ENCODE measurements at places on chromosomes 2 and 18.

- H3K4me1 ChIP-seq, result no peaks in the 10 kb centered on the region
- peaks cover 3% of the 10 kb centered on the region for H3K27me3 ChIP-seq
- no peak overlapping the region for H3K4me3 ChIP-seq
- H3K27ac ChIP-seq, result no peak overlapping the region
- DNase-seq, result no peak
- no peaks in the 10 kb centered on the region for H3K36me3 ChIP-seq
Observed at GRCh38 chr2:23215016-23215415, 170.0 kb upstream of the KLHL29 start.

DNA sequence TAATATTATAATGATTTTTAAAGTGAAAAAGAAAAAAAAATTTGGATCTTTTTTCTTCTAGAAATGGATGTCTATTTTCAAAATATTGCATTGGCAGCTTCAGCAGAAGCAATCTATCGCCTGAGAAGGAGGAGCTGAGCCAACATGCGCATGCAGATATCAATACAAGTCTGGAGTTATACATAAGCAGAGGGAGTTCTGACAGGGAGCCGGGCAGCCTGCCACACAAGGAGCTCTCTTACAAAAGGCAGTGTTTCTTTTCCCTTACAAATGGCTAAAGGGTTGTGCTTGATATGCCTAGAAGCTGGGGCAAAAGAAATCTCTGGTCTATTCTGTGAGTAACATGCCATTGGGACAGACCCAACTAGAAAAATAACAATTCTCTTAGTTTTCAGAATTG, 291.9 kb upstream of the TRIB2 start:
- H3K27me3 ChIP-seq, result no peaks in the 10 kb centered on the region
- no peak overlapping the region for H3K27ac ChIP-seq
- no peak overlapping the region for H3K4me3 ChIP-seq
- H3K4me1 ChIP-seq, result no peaks in the 10 kb centered on the region
- no peak for DNase-seq

DNA sequence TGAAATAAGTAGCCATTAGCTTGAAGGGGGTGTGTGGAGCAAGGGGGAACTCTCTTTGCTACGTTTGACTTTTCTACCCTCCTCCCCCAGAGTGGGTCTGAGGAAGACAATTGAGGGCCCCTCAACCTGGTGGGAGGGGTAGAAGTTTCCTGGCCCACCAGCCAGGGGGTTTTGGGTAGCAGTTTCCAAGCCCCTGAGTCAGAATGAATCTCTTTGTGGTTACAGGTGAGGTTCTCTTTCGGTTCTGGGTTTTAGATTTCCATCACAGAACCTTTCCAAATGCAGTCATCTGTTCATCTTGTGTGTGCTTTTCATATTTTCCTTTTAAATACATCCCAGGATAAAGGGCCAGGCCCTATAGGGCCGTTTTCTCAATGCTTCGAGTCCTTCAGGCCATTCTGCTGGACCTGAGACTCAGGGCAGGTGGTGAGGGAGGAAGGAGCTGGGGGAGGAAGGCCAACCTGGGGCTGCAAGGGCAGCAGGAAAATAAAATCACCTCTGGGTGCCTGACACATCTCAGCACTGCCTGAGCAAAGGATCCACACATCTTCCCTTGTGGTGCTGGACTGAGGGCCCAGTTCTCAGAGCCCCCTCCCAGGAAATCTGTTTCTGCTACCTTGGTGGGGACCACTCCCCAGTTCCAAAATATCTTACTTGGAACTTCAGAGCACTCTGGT, 4.7 kb downstream of the LBH start:
- H3K27me3 ChIP-seq, result no peaks in the 10 kb centered on the region
- H3K27ac ChIP-seq, result peak overlapping the region; percentile 90
- H3K4me3 ChIP-seq, result peak overlapping the region; percentile 89
- no peak for DNase-seq
- H3K36me3 ChIP-seq, result peaks cover 62% of the 10 kb centered on the region

- DNase-seq, result no peak
- H3K4me3 ChIP-seq, result no peak overlapping the region
- H3K27me3 ChIP-seq, result no peaks in the 10 kb centered on the region
Observed at GRCh38 chr2:236574424-236575145, 5.0 kb downstream of the ACKR3 start.

DNA sequence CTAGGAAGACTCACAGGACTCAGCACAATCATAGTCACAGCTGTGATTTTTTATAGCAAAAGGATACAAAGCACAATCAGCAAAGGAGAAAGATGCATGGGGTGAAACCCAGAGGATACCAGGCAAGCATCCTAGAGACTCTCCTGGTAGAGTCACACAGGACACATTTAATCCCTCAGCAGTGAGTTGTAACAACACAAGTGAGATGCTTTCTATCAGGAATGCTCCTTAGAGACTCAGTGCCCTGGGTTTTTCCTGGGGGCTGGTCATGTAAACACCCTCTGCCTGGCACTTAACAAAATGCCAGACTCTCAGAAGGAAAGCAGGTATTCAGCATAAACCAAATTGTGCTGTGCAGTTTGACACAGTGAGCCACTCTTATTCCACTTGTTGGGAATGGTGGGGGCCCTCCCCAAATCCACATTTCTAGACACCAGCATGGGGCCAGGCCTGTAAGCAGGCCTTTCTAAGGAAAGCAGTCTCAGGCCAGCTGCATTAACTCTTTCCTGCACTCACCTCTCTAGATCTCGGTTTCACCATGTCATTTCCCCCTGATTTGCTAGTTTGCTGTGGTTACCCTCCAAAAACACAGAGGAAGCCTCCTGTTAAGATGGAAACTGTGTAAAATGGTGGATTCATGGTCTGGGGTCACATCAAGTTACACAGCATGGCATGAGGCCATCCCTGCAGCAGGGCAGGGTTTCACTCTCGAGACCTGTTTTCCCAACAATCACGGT, 16.9 kb upstream of the RNU4ATAC start:
- no peak for DNase-seq
- H3K4me3 ChIP-seq, result no peak overlapping the region
- H3K4me1 ChIP-seq, result no peaks in the 10 kb centered on the region
- peaks cover 42% of the 10 kb centered on the region for H3K36me3 ChIP-seq

DNA sequence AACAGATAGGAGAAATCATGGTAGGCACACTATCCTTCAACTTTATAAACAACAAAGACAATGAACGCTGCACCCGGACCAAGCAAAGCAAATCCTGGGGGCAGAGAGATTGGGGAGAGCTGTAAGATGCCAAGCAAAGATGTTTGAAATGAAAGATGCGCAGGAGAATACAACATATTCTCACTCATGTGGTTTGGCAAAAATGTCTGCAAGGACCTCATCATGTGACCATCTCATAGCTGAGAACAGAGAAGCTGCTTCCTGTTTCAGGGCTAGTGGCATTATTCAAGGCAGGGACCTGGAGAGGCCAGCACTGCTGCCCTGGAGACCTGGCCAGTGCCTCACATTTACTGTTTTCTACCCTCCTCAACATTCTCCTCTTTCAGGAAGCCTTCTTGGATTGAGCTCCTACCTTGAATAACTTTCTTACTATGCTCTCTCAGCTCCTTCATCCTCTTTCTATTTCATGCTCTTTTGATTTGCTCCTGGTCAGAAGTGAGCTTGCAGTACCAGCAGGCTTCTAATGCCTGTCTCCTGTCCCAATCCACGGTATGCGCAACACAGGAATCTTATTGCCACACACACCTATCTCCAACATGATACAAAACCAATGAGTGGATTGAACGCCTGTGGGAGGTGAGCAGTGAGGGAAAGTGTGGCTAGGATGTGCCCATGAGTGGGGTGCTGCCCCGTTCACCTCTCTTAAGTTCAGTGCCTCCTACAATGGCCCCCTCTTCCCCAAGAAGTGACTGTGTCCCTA, 133.0 kb downstream of the CELF4 start:
- H3K36me3 ChIP-seq, result no peaks in the 10 kb centered on the region
- H3K4me3 ChIP-seq, result no peak overlapping the region
- no peaks in the 10 kb centered on the region for H3K4me1 ChIP-seq

DNA sequence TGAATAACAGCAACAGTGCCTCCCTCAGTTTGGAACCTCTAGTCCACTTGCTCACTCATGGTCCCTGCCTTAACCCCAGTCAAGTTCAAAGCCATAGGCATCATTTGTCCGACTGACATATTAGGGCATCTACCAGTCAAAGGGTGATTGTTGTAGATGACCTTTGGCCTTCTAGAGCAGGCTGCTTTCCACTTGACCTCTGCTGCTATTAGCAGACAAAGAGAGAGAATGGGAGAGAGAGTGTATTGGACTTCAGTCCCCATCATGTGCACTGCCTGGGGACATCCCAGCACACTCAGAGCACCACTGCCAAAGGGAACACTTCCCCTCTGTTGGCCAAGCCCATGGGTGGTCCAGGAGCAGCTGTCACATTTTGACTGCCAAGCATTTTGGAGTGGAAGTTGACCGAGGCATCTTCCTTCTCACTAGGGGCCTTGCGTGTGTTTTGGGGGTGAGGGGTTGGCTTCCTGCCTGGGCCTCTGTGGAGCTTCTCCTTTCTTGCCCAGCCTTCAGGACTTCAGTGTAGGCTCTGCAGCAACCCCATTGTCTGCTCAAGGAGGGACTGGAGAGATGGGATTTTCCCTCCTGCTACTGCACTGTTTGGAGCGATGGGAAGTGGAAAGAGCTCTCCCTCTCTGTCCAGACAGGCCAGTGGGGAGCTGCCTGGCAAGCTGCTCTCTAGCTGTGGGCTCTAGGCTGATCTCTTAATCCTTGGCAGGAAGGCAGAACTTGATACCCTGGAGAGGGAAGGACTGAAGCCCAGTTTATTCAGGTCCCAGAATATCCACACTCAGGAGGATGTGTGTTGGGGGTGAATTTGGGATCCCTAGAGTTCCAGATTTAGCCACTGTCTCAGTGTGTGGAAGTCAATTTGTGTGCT, 68.1 kb downstream of the TMEM247 start:
- no peaks in the 10 kb centered on the region for H3K36me3 ChIP-seq
- DNase-seq, result no peak
- no peak overlapping the region for H3K27ac ChIP-seq
- H3K4me3 ChIP-seq, result no peak overlapping the region

DNA sequence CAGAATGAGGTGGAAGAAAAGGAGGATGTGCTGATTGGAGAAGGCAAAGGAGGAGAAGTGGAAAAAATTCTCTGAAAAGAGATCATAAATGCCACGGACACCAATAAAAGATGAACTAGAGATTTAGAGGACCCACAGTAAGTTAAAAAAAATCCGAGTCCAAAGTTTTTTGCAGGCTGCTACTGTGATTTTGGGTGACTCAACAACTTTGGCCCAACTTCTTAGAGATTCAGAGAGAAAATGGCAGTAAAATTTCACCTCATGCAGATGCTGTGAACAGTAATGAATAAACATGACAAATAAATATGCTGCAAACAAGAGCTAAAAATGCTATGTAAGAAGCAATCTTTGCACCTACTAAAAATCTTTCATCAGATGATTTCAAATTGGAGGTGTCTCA, 176.9 kb upstream of the SESTD1 start:
- no peaks in the 10 kb centered on the region for H3K27me3 ChIP-seq
- no peaks in the 10 kb centered on the region for H3K4me1 ChIP-seq
- no peak for DNase-seq
- no peaks in the 10 kb centered on the region for H3K36me3 ChIP-seq

- H3K4me3 ChIP-seq, result no peak overlapping the region
- no peak for DNase-seq
- no peaks in the 10 kb centered on the region for H3K36me3 ChIP-seq
- H3K4me1 ChIP-seq, result no peaks in the 10 kb centered on the region
Observed at GRCh38 chr2:61845320-61845719, 8.5 kb downstream of the FAM161A start.

DNA sequence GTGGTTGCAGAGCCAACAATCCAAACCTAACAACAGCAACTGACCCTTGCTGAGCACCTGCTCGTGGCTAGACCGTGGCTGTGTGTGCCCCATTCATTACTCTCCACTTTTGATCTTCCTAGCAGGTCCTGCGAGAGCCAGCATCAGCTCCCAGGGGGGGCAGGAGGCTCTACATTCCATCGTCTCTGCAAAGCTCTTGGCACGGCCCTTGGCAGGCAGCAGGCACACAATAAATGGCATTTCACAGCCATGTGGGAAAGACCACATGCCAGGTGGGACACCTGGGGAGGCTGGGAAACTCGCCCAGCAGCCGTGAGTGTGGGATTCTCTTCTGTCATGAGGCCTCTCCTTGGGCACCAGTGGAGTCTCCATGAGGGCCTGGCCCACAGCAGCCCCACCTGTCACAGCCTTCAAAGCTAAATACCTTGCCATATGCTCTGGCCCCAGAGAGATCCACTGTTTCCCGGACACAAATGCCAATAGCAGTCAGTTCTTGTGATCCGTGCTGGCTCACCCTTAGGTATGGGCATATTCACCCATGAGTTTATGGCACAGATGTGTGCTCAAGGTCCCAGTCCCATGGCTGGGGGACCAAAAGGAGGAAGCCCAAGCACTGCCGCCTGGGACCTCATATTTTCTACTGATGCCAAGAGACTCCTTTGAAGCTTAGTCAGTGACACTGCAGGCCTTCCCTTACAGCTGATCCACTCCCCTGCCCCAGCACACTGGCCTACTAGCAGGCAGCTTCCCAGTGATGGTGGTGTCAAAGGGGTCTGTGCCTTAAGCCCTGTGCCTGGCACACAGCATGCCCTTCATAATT, 6.8 kb upstream of the TEX51 start:
- no peak overlapping the region for H3K27ac ChIP-seq
- H3K27me3 ChIP-seq, result peaks cover 23% of the 10 kb centered on the region
- no peaks in the 10 kb centered on the region for H3K36me3 ChIP-seq
- no peak for DNase-seq

DNA sequence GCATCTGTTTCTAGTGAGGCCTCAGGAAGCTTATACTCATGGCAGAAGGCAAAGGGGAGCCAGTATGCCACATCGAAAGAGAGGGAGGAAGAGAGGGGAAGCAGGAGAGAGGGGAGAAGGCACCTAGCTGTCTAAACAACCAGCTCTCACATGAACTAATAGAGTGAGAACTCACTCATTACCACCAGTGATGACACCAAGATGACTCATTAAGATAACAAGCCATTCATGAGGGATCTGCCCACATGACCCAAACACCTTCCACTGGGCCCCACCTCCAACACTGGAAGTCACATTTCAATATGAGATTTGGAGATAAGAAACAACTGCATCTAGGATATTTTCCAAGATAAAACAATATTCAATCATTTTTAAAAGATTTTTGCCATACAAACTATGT, 753.9 kb upstream of the ZEB2 start:
- no peak for DNase-seq
- H3K27me3 ChIP-seq, result no peaks in the 10 kb centered on the region
- H3K4me3 ChIP-seq, result no peak overlapping the region
- no peak overlapping the region for H3K27ac ChIP-seq
- H3K36me3 ChIP-seq, result no peaks in the 10 kb centered on the region

DNA sequence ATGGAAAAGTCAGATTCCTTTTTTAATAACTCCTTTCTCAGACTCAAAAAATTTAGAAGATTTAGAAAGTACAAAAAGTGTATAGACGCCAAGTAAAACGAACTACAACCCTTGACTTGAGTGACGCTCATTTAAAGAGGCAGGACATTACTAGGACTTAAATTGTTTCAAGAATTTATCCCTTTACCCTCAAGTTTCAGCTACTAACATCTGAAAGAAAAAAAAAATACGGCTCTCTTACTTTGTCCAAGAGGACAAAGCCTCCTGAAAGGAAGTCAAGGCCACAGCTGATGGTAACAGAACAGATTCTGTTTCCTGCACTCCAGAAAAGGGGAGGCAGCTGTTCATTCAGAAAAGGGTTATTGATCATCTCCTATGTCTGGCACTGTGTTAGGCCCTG, 57.6 kb upstream of the PKDCC start:
- H3K27me3 ChIP-seq, result no peaks in the 10 kb centered on the region
- no peak overlapping the region for H3K27ac ChIP-seq
- no peaks in the 10 kb centered on the region for H3K36me3 ChIP-seq

All from T-cell (primary cell).